ENCODE measurements at places on chromosomes 7 and 10.

GRCh38 chr7:155444746-155445145 lies 13.2 kb upstream of the EN2 start:
- no peak for DNase-seq

DNA sequence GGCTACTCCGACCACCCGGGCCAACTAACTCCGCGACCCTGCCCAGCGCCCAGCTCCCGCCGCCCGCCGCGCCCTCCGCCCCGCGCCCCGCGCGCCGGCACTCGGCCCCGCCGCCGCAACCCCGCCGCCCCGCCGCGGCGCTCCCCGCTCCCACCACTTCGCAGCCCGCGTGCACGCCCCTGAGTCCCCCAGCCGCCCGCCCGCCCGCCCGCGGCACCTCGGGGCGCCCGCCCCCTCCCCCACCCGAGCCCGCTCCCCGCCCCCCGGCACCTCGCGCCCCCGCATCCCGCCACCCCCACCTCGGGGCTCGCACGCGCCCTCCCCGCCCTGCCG lies 598 bp downstream of the JAZF1 start:
- DNase-seq, result no peak

- DNase-seq, result no peak
Observed at GRCh38 chr10:94427166-94427565, 24.8 kb downstream of the TBC1D12 start.

DNA sequence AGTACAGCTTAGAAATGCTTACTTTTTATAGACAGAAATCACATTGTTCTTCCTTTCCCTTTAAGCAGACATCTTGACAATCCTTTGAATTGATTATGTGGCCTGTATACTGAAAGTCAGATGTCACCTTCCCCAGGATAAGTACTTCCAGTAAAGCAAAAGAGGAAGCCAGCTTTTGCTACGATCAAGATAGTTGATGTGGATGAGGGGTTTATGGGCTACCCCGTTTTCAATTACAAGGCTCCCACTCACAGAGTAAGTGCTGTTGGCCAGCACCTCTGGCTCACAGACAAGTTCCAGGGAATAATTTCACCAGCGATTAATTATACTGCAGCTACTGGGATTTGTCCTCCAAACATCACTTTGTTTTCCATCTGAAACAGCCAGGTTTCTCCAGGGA lies 95.1 kb upstream of the SAMD8 start:
- no peak for DNase-seq

- DNase-seq, result no peak
Observed at GRCh38 chr7:137342265-137342664, 1.3 kb downstream of the PTN start.

DNA sequence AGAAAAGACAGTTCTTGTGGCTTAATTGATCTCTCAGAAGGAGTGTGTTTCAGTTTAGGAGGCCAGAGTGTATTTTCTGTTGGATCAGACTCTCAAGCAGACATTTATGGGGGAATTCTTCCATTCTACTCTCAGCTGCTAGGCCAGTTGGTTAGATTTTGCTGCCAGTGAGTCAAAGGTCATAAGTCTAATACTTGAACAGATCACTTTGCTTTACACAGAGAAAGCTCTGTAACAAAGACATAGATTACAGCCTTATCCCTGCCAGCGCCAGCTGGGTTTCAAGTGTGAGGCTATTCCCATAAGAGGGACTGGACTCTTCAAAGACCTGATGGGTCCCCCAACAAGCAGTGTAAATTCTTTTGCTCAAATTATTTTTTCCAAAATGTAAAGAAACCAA lies 145.6 kb upstream of the SEMA3C start:
- no peak for DNase-seq

DNA sequence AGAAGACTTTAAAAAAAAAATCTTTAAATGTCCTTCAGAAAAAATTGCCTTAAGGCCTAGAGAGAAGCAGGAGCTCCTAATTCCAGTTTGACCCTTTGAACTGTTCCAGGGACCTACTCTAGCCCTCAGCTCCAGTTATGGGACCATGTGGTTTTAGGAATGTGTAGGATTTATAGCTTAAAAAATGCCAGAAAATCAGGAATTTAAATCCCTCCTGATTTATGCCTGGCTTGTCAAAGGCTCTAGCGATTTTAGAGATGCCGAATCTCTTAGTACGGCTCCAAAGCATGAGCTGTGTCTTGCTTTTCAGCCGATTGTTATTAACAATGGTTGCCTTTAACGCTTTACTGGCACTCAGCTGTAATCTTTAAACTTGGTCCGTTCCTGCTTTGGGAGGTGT lies 130.6 kb upstream of the NPVF start:
- DNase-seq, result no peak

DNA sequence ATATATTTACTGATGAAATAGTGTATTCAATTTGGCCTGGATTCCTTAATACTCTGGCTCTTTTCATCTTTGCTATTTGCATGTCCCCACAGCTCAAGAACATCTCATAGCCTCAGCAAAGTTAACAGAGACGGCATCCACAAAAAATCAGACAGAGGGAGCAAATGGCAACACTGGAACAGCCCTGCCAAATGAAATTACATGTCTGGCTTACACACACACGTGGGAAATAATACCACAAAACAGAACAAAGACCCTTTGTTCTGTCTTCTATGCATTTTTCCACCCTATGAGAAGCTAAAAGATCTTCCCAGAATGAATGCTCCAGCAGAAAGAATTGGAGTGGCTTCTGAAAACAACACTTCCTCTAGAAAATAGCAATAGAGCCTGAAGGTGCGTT lies 139.5 kb downstream of the ALOX5 start:
- no peak for DNase-seq

DNA sequence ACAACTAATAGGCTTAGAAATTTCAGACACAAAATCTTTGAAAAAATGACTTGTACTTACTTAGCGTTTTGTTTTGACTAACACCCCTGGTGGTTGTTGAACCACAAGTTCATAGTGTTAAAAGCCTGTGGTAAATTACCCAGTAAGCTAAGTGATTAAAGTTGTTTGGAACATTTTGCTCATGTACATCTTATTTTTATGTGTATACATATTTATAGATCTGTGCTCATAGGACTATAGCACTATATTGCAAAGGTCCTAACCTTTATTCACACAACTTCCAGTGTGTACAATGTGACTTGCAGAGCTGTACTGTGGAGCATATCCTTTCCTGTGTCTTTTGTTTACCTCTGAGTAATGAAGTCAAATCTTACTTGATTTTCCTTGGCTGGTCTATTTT lies 79.6 kb downstream of the BMPR1A start:
- no peak for DNase-seq

- DNase-seq, result no peak
Observed at GRCh38 chr7:23893942-23894891, 184.2 kb downstream of the STK31 start.

- DNase-seq, result no peak
Observed at GRCh38 chr7:26159243-26159642, 7.2 kb downstream of the NFE2L3 start.

DNA sequence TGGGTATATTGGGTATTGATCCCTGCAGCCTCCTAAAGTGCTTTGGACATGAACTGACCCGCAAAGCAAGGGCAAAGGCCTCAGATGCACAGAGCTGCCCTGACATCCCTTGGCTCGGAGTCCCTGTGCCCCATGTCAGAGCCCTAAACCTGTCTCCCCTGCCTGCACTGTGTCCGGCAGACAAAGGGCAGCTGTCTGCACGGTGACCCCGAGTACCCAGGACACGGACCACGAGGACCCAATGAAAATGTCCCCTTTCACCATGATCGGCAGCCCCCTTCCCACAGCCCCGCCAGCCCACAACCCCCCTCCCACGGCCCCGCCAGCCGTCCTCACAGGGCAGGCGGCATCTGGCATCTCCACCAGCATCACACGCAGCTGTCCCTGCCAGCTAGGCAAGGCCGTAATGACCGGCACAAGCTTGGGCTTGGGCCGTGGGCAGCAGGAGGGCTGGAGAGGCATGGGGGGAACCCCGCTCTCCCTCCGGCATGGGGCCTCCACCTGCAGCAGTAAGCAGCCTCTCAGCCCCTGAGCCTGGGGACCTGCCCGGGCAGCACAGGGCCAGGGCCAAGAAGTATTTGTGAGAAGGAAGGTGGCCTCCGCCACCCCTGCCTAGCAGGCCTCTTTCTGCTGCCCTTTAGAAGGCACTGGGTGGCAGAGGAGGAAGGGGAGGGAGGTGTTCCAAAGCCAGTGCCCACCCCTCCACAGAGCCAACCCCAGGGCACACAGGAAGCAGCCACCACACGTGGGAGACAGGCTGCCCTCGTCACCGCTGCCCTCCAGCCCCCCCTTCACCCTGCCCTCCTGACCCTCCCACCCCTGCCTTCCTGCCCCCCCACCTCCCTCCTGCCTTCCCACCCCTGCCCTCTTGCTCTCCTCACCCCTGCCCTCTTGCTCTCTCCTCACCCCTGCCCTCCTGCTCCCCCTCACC lies 10.1 kb downstream of the NUDT1 start:
- DNase-seq, result no peak

DNA sequence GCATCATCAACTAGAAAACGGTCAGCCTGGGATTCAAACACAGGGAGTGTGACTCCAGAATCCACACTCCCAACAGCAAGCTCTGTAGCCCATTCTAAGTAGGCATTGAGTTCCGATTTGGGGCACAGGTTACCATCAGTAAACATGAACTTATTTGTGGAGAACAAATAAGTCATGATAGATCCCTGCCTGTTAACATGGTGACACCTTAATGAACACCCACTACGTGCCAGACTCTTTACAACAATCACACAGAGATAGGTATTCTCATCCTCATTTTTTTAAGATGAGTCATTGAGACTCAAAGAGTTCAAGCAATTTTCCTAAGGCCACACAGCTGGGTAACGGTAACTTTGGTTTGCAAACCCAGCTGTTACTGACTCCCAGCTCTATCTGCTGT lies 91.5 kb downstream of the LYZL2 start:
- DNase-seq, result no peak

DNA sequence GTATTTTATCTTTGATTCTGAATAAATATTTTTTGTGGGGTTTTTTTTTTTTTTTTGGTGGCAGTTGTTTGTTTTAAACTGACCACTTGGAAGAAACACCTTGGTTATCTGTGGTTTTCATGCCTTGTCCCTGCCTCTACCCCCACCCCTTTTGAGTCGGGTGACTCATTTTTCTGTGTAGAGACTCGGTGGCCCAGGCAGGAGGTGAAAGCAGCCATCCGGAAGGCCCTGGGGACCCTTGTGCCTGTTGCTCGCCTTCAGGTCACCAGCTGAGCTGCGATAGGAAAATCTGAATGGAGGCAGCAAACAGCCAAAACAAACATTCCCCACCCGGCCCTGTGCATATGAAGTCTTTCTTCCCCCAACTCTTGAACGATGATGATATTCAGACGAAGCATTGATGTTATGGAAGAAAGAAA lies 22.8 kb downstream of the CYP17A1 start:
- no peak for DNase-seq

DNA sequence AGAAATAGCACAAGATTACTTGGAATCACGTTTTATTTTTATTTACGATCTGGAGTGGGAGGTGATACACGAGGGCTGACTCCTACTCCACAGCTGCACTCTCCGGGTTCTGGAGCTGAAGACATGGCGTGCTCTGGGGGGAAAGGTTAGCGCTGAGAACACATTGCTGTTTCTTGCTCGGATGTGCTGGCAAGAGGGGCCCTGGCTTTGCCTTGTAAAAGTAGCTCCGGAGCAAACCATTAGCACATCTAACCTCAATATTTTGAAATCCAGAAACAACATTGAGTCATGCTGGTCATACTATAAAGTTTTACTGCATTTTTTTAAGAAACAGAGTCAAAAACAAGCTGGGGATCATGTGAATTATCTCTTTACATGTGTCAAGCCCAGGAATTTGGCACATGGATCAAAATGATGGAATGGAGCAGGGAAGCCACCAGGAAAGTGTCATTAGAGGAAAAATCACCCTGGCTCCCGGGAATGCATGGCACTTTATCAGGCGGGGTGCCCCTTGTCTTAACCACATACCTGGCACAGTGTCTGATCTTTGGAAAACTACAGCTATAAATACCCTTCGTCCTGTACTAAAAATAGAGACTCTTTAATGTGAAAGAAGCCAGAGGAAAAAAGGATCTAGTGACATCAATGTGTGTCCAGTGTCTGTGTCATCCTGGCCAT lies 31.6 kb upstream of the LYZL1 start:
- DNase-seq, result no peak

GRCh38 chr7:43439631-43440401 lies 143.1 kb upstream of the STK17A start:
- DNase-seq, result peak; percentile 37

DNA sequence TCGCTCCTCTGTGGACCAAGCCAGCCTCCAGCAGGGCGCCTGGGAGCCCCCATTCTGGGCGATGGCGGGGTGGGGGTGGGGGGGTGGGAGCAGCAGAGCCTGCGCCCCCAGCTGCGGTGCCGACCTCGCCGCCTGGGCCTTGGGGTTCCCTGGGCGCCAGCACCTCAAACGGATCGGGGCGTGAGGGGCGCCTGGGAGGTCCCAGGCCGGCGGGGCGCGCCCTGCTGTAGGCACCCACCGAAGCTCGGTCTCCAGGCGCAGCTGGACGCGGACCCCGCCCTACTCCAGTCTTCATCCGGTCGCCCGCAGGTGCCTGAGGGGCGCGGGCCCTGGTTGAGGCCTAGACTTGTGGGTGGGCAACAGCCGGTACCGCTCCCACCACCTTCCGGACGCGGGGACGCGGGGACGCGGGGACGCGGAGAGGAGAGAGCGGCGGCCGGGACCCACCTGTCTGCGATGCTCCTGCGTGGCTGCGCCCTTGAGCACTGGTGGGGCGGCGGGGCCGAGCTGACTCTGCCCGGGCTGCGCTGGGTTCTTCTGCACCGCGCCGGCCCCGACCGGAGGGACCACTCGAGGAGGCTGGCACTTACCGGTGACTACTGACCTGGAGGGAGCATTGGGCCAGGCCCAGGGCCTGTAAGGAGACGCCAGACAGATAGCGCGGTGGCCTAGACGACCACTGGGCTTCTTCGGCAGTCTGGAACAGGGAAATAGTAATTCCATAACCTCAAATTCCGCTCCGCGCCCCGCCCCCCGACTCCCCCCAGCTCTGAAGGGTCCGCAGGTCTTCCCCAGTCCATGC lies 5.5 kb upstream of the KCP start:
- no peak for DNase-seq

GRCh38 chr7:19851504-19851903 lies 78.1 kb upstream of the TMEM196 start:
- DNase-seq, result no peak

GRCh38 chr7:105680505-105681187 lies 99.4 kb upstream of the EFCAB10 start:
- no peak for DNase-seq

- no peak for DNase-seq
Observed at GRCh38 chr10:15459218-15459617, 88.1 kb upstream of the FAM171A1 start.

- no peak for DNase-seq
Observed at GRCh38 chr7:91089382-91089963, 174.8 kb upstream of the FZD1 start.

DNA sequence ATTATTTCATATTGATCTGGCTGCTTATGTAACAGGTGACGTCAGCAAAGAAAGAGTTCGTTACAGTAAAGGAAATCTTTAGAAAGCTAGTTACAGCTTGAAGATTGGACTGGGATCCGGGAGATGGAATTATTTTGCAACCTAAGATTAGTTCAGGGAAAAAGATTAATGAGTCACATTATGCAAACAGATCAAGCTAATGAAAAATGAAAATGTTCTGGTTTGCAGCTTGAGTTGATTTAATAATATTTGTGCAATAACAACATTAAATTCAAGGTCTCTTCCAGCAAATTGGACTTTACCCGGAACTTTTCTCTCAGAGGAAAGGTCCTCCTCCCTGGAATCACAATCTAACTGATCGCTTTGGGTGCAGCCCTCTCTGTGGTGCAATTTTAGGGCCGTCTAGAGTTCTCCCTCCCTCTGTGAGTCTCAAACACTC lies 119.5 kb downstream of the OTUD1 start:
- no peak for DNase-seq
